Activated effector memory CD4-positive, alpha-beta T cell treated with Interleukin-2 at 50 U/mL for 16 hours (primary cell): ENCODE measurements at places on chromosomes 7 and 10.

GRCh38 chr10:11387551-11388222, 223.8 kb downstream of the USP6NL start:
- no peak for DNase-seq

DNA sequence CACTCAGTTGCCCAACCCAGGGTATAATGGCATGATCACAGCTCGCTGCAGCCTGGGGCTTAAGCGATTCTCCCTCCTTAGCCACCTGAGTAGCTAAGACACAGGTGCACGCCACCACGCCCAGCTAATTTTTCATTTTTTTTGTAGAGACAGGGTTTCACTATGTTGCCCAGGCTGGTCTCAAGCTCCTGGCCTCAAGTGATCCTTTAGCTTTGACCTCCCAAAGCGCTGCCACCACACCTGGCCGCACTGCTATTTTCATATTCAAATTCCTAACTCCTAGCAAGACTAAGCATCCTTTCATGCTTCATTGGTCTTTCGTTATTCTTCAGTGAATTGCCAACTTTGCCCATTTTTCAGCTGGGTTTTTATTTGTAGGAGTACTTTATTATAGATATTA, 30.4 kb upstream of the DAGLB start:
- DNase-seq = no peak

- DNase-seq = no peak
Observed at GRCh38 chr10:126147866-126148587, 240.2 kb downstream of the ADAM12 start.

GRCh38 chr7:158390460-158390859, 197.2 kb downstream of the PTPRN2 start:
- no peak for DNase-seq

- DNase-seq = no peak
Observed at GRCh38 chr10:17993361-17993760, 41.6 kb downstream of the SLC39A12 start.

DNA sequence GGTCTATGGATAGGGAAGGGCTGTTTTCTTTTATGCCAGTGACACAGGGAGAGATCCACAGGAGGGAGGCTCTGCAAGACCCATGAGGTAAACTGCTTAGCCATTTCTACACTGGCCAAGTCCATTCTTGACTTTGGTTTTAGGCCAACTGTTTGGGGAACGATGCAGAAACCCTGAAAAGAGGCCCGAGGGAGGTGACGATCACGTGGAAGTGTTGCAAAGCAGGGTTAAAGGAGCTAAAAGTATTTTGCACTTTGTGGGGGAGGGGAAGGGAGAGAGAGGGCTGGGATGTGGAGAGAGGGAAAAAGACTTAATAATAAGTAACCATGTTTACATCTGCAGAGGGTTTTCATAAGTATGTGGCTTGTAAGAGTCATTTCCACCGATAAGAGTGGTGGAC, 239.7 kb downstream of the EMX2 start:
- DNase-seq = no peak

- DNase-seq = no peak
Observed at GRCh38 chr7:69438584-69439412, 159.5 kb upstream of the AUTS2 start.

DNA sequence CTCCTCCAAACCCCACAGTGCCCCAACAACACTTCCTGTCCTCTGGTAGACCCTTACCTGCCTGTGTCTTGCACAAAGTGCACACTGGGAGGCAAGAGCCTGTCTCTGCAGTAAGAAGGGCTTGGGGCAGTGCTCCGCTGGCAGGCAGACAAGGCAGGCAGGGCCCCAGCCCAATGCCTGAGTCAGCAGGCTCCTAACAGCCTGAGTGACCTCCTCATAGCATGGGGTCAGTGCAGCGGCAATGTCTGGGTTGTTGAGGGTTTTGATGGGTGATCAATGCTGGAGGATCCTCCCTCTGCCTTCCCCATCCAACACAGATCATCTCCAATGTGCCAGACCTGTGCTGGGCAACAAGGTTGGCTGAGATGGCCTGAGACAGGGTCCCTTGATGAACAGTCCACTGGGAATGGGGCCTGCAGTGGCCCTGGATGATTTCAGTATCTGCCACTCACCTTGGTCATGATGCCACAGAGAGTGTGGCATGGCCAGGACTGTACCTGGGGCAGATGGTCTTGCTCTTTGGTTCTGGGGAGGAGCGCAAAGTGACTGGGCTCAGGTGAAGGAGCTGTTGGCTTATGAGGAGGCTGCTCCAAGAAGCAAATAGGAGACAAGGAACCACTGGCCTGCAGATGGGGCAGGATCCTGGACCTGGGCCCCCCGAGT, 55.6 kb upstream of the CAMK2B start:
- DNase-seq = no peak

DNA sequence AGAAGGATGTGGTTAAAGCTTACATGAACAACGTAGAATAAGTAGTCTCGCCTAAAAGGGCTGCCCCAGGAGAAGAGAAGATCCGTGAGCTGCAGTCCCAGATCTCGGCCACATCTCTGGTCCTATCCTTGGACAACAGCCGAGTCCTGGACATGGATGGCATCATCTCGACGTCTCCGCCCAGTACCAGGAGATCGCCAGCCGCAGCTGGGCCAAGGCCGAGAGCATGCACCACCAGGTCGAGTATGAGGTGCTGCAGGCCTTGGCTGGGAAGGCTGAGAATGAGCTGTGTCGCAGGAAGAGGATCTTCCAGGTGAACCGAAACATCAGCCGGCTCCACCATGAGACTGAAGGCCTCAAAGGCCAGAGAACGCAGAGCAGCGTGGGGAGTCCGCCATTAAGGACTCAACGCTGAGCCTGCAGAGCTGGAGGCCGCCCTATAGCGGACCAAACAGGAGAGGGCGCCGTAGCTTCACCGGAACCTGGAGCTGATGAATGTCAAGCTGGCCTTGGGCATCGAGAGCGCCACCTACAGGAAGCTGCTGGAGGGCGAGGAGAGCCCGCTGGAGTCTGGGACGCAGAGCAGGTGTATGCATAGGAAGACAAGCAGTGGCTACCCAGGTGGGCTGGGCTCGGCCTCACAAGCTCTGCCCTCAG, 22.2 kb downstream of the LIPK start:
- DNase-seq = no peak

- no peak for DNase-seq
Observed at GRCh38 chr10:15237351-15237750, 68.9 kb upstream of the NMT2 start.

DNA sequence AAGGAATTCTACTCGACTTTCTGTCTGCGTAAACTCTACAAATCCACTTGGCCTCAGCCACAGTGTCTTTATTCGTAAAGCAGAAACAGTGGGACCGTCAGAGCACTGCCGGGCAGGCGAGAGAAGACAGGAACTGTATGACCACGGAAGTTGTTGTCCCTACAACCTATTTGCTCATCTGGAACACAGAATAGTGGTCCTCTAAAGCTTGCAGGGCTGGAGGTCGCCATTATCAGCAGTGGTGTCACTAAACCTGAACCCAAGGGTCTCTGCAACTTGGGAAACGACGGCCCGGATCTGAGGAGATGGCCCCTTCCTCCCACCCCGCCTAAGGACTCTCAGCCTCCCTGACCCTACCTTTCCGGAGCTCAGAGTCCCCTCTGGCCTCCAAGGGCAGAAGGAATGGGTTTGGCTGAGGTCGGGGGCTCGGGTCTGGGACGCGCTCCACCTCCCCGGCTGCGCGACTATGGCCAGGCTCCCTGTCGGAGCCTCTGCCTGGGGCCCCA, 442 bp downstream of the STYXL1 start:
- no peak for DNase-seq
